Germinal center (tissue), 1 donor: ENCODE measurements at places on chromosomes 2 and 18.
A peak's percentile ranks its signal among the peaks of the same experiment; 100 is the strongest.

DNA sequence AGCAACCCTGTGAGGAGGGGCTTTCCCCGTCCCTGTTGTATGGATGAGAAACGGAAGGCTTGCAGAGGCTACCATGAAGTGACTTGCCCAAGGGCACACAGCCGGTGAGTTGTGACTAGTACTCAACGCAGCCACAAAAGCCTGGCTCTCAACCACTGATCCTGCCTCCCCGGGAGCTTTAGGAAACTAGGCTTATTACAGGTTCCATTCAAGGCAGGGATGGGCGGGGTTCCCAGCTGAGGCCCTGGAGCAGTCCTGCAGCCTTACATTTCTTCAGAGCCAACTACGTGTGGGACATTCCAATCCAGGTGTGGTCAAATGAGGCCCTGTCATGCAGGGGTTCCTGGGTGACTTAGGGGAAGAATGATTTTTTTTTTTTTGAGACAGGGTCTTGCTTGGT, 59.6 kb downstream of the MEX3C start:
- DNase-seq: no peak

DNA sequence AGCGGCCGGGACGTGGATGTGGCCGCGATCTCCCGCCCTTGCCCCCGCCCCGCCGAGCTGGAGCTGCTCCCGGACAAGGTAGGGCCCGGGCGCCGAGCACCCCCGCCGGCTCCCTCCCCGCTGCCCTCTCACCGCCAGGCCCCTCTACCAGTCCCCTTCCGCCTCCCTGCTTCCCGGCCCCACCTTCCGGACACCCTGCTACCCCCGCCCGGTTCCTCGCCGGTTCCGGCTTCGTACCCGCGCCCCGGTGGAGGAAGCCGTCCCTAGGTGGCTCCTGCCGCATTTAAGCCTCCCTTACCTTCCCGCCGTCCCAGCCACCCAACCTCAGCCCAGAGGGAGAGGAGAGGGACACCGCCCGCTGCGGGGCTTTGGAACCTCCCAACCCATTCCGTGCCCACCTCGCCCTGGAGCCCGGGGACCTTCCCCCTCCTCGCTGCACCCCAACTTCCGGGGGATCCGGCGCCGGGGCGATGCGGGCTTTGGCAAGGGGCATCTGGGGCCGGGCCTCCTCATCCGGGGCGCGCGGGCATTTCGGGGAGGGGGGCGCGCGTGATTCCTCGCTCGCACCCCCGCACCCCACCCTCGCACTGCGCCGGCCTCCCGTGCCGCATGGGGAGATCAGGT, 475 bp downstream of the B3GNT2 start:
- DNase-seq: peak; percentile 61

DNA sequence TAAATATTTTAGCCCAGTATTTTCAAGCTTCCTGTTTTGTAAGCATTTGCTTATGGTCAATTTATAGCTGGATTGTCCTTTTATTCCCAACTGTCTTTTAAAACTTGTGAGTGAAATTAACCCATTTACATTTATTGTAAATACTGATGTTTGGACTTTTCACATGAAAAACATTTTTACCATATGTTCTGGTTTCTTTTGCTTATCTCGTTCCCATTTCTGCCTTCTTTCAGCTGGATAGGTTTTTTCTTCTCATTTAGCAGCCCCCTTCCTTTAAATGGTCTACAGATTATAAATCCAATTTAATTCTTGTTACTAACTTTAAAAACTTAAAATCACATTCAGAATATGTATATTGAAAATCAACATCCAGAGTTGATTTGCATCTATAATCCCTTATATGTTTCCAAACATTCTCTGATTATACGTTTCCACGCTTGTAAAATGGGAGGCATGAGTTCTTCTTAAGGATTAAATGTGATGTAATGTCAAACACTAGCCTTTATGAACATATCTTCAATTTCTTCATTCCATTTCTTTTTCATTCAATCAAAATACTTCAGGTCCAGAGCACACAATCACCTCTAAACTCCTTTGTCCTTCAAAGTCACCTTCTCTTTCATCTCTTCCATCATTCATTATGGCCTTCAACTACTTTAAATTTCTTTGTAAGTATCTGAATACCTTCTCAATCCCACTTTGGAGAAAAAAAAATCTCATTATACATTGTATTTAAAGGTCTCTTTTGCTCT, 1.1 kb upstream of the KDM3A start:
- DNase-seq: no peak

- no peak for DNase-seq
Observed at GRCh38 chr18:21747268-21747667, 6.7 kb downstream of the MIB1 start.

DNA sequence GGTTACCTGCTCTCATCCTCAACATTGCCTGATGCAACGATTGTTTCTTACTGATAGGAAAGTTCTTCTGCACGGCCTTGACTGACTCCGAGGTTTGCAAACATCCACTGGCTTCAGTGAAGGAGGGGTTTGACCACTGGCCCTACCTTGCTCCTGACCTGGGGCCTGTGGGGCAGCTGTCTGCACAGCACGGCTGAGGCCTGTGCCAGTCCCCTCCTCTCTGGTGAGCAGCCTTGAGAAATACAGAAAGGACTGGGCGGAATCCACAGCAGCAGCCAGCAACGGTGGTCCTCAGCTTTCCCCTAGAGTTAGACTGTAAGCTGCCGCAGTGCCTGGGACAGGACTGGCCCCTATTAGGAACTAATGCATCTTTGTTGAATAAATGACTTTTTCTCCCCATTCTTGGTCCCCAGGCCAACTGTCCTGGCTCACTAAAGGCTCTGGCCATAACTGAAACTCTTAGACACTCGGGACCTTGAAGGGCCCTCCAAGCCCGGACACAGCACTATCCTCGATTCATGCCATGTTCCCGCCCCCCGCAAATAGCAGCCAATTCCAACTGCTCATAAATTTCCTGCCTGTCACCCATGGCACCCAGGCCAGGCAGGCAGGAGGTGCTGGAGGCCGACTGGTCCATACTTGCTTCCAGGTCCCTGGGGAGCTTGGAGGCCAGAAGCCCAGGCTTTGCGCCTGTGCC, 26.7 kb downstream of the ATOH8 start:
- DNase-seq: no peak

- DNase-seq: no peak
Observed at GRCh38 chr2:148828941-148829340, 46.1 kb upstream of the KIF5C start.

GRCh38 chr2:8676191-8676920, 5.5 kb upstream of the ID2 start:
- no peak for DNase-seq

DNA sequence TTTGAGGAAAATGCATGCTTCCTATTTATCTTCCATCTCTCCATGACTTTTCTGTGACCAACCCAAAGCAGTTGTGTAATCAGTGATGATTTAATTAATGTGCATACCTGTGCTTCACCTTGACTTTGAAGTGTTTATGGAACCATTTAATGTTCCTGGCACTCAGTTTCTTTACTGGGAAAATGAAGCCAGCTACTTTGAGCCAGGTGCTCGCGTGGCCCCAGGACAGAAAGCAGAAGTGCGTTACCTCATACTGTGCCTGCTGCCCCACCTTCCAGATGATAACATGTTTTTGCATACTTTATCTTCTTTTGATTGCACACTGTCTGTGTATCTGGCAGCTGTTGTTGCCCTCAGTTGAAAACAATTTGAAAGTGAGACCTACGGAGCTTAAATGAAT, 61.3 kb downstream of the PMAIP1 start:
- peak; percentile 70 for DNase-seq

DNA sequence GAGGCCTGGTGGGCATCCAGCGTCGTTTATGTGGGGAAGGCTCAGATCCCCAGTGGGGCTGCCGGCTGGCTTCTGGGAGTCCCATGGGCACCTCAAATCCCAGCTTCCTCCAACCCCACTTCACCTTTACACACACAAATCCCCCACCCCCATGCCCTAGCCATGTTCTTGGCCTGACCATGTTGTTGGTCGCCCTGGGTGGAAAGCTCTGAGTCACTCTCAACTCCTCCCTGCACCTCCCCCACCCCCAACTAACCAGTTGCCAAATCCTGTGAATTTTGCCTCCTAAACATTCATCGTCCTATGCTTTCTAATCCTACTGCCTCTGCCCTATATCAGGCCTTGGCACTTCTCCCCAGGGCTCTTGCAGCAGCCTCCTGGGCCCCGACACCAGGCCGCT, 6.4 kb downstream of the TNS1 start:
- DNase-seq: no peak

DNA sequence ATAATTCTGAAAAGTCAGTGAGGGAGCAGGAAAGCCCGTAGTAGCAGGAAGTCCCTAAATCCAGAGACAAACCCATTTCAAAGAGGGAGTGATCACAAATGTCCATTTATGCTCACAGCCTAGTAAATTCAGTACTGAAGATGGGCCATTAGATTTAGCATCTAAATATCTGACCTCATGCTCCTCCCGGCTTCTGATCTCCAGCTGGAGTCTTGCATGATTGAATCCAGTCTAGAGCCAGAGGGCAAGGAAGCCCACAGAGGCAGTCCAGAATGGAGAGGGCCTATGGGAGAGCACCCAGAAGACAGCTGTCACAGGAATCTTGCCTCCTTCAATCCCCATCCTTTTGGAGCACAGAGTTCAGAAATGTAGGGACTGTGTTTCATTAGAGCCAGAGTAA, 16.0 kb upstream of the ST8SIA3 start:
- DNase-seq: no peak

GRCh38 chr18:13163167-13163927, 55.2 kb upstream of the LDLRAD4 start:
- no peak for DNase-seq

- DNase-seq: no peak
Observed at GRCh38 chr2:118459426-118459825, 371.2 kb downstream of the INSIG2 start.

- no peak for DNase-seq
Observed at GRCh38 chr2:26853751-26854150, 5.8 kb downstream of the DPYSL5 start.

GRCh38 chr2:62181843-62182242, 14.1 kb upstream of the B3GNT2 start:
- no peak for DNase-seq

GRCh38 chr2:206000776-206001175, 85.2 kb downstream of the INO80D start:
- no peak for DNase-seq

GRCh38 chr2:444937-445884, 157.3 kb upstream of the ALKAL2 start:
- no peak for DNase-seq
